ENCODE measurements at places on chromosomes 1 and 21. TPM values are rescaled to one million over a fixed set of nuclear protein-coding genes. Genes with fewer than 3 reads are reported as not detected.

Gene SELENBP1
- 73.5 TPM for total RNA-seq

Gene TUFT1
- 7.0 TPM for total RNA-seq

Gene ST6GALNAC3
- 10.4 TPM for total RNA-seq

Gene EIF3I
- total RNA-seq: 165 TPM

Gene RAB42
- total RNA-seq: 11.7 TPM

- no peak for DNase-seq
Observed at GRCh38 chr1:87791931-87792740, 463.5 kb downstream of the LMO4 start.

DNA sequence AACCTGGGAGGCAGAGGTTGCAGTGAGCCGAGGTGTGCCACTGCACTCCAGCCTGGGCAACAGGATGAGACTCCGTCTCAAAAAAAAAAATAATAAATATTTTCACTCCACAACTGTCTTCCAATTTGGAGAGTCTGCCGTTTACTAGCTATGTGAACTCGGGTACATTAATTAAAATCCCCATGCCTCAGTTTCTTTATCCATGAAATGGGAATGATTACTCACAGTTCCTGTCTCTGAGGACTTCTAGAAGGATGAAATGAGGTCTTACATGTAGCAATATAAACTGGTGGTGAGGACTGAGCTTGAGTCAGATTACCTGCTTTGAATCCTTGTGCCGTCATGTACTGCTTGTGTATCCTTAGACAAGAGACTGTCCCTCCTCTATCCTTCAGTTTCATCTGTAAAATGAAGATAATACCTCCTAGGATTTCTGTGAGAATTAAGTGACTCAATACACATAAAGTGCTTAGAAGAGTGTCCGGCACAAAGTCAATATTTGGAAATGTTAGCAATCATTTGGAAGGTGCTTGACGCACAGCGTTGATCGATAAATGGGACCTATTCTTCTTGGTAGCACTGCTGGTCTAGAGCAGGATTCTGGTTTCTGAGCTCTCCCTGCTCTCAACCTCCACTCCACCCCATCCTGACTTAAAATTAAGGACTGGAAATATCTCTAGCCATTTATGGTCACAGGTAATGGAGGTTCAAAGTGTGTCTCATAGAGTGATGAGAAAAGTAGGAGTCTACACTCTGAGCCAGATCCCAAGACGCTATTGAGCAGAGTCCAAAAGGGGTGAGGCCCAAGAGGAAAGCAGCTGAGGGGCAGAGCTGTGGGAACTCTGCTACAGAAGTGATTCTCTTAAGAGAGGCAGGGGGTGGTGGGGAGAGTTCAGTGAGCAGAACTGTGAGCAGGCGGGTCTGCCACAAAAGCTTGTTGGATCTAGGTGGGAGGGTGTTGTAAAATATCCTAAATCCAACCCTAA, 11.6 kb upstream of the DDI2 start:
- DNase-seq: no peak

DNA sequence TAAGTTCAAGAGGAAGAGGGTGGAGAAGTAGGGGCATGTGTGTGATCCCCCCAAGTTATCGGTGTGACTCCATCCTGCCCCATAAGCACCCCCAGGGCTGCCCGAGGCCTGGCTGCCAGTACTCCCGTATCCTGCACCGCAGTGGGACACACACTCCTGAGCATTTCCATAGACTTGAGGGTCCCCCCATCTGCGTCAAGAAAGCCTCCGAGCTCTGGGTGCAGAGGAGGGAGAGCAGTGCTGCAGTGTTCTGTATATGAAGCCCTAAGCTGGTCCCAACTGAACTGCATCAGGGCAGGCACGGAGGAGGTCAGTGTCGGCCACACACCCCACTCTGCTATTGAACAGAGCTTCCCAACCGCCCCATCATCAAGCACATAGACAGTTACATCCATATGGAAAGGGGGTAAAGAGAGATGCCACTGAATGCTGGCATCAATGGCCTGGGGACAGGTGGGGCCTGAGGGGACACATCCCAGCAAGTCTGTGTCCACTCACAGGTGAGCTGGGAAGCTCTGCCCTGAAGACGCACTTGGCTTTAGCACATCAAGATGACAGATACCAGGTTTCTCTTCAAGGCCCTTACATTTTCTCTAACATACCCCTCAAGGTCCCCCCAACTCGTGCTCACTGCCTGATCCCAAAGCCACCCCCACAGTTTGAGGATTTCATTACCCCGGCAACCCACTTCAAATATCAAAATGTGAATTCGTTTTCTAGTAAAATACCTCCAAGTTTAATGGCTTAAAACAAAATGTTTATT, 64.3 kb downstream of the EVA1C start:
- no peak for DNase-seq

- no peak for DNase-seq
Observed at GRCh38 chr1:116193768-116194167, 82.6 kb downstream of the MAB21L3 start.

GRCh38 chr1:64112281-64112680, 91.1 kb upstream of the UBE2U start:
- peak; percentile 28 for DNase-seq

GRCh38 chr21:24289539-24289938, 1317.7 kb downstream of the MRPL39 start:
- DNase-seq: no peak

DNA sequence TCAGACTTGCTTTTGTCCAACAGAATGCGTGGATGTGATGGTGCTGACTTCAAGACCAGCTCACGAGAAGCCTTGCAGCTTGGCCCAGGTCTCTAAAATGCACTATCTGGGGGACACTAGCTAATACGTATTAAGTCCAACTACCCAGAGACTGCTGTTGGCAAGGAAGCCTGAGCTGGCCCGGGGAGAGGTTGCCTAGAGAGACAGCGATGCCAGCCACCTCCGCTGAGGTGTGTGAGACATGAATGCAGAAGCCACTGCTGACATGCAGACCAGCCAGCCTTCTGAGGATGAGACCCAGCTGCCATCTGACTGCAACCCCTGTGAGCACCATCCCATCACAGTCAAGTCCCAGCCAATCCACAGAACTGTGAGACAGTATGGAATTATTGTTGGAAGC, 32.5 kb downstream of the THAP3 start:
- DNase-seq: no peak

GRCh38 chr1:155499953-155500639, 62.5 kb downstream of the ASH1L start:
- peak; percentile 33 for DNase-seq

GRCh38 chr1:177933881-177934280, 36.0 kb downstream of the SEC16B start:
- no peak for DNase-seq

All from cardiac muscle cell (in vitro differentiated cells and primary cell).